A549 treated with CpdA at 1 μM for 4 hours (cell line): ENCODE measurements at places on chromosomes 6 and 20. TPM values are rescaled to one million over a fixed set of nuclear protein-coding genes. Genes with fewer than 3 reads are reported as not detected.

SNX3 gene
- 71.3 to 115 TPM (median 112 TPM) in 5 replicates for total RNA-seq

HFE gene
- total RNA-seq, result 8.7 to 13.8 TPM (median 13.5 TPM) in 5 replicates

HCK gene
- total RNA-seq, result 0.06 to 0.14 TPM (median 0.10 TPM) in 4 of 5 replicates, not detected in the other

IRF4 gene
- total RNA-seq, result 0.08 to 0.30 TPM (median 0.14 TPM) in 5 replicates

TMEM242 gene
- 6.4 to 7.7 TPM (median 6.7 TPM) in 5 replicates for total RNA-seq

STMND1 gene
- not detected in 5 replicates for total RNA-seq

PDE7B gene
- total RNA-seq, result 1.2 to 2.2 TPM (median 1.6 TPM) in 5 replicates

GABRR2 gene
- total RNA-seq, result 0.09 to 0.20 TPM in 2 of 5 replicates, not detected in the others

SPATS1 gene
- total RNA-seq, result not detected in 5 replicates

NKAPL gene
- not detected in 5 replicates for total RNA-seq

SLC4A11 gene
- total RNA-seq, result 4.0 to 5.8 TPM (median 5.3 TPM) in 5 replicates

RAB32 gene
- 35.3 to 47.8 TPM (median 44.8 TPM) in 5 replicates for total RNA-seq

APCDD1L gene
- 0.06 to 0.09 TPM (median 0.07 TPM) in 5 replicates for total RNA-seq

NINL gene
- 13.0 to 17.6 TPM (median 13.6 TPM) in 5 replicates for total RNA-seq

SOX4 gene
- total RNA-seq, result 12.8 to 16.3 TPM (median 14.5 TPM) in 5 replicates

CTCFL gene
- total RNA-seq, result 0.12 TPM in 1 of 5 replicates, not detected in the others

RGS17 gene
- 5.8 to 7.0 TPM (median 6.4 TPM) in 5 replicates for total RNA-seq

ENPP1 gene
- 1.0 to 2.2 TPM (median 1.6 TPM) in 5 replicates for total RNA-seq

PPP1R14C gene
- 0.67 to 0.83 TPM (median 0.79 TPM) in 5 replicates for total RNA-seq

IMPG1 gene
- total RNA-seq, result not detected in 5 replicates

PGC gene
- total RNA-seq, result not detected in 5 replicates

COL12A1 gene
- 4.6 to 7.0 TPM (median 5.2 TPM) in 5 replicates for total RNA-seq

BANF2 gene
- total RNA-seq, result not detected in 5 replicates

MCHR2 gene
- not detected in 5 replicates for total RNA-seq

ZSWIM3 gene
- 1.5 to 1.8 TPM (median 1.7 TPM) in 5 replicates for total RNA-seq

GLO1 gene
- total RNA-seq, result 89.6 to 95.3 TPM (median 93.0 TPM) in 5 replicates

PLEKHG1 gene
- total RNA-seq, result 0.28 to 0.50 TPM (median 0.40 TPM) in 5 replicates

TNXB gene
- 0.42 to 0.92 TPM (median 0.67 TPM) in 5 replicates for total RNA-seq

SDCBP2 gene
- 0.71 to 1.1 TPM (median 0.99 TPM) in 5 replicates for total RNA-seq

GNMT gene
- 0.09 to 0.20 TPM in 2 of 5 replicates, not detected in the others for total RNA-seq

NUP43 gene
- 13.6 to 16.9 TPM (median 15.4 TPM) in 5 replicates for total RNA-seq

METTL24 gene
- not detected in 5 replicates for total RNA-seq

KIFC1 gene
- 40.9 to 46.6 TPM (median 43.1 TPM) in 5 replicates for total RNA-seq

GINS1 gene
- 29.4 to 34.9 TPM (median 31.5 TPM) in 5 replicates for total RNA-seq

DBNDD2 gene
- total RNA-seq, result 22.0 to 28.5 TPM (median 25.7 TPM) in 5 replicates

PHACTR1 gene
- 0.08 TPM in 1 of 5 replicates, not detected in the others for total RNA-seq

CCM2L gene
- 0.42 to 0.92 TPM (median 0.50 TPM) in 5 replicates for total RNA-seq

CCN5 gene
- 23.9 to 36.6 TPM (median 26.9 TPM) in 5 replicates for total RNA-seq

BMP5 gene
- total RNA-seq, result 0.02 to 0.07 TPM (median 0.05 TPM) in 3 of 5 replicates, not detected in the others

RSPO4 gene
- not detected in 5 replicates for total RNA-seq

SLC16A10 gene
- 0.18 to 0.52 TPM (median 0.33 TPM) in 5 replicates for total RNA-seq

RUNX2 gene
- total RNA-seq, result 0.81 to 1.2 TPM (median 1.0 TPM) in 5 replicates

WFDC6 gene
- total RNA-seq, result not detected in 5 replicates

ENTPD6 gene
- 85.1 to 107 TPM (median 101 TPM) in 5 replicates for total RNA-seq

TTBK1 gene
- total RNA-seq, result 0.03 to 0.08 TPM (median 0.06 TPM) in 4 of 5 replicates, not detected in the other

HLA-DRB1 gene
- not detected in 5 replicates for total RNA-seq

TMEM244 gene
- not detected in 5 replicates for total RNA-seq

SPDEF gene
- total RNA-seq, result 1.7 to 3.0 TPM (median 2.6 TPM) in 5 replicates

SMOC2 gene
- not detected in 5 replicates for total RNA-seq

SLC22A2 gene
- 0.02 to 0.09 TPM in 2 of 5 replicates, not detected in the others for total RNA-seq

RBM12 gene
- 72.0 to 88.0 TPM (median 78.0 TPM) in 5 replicates for total RNA-seq

HNF4A gene
- 11.4 to 15.6 TPM (median 12.9 TPM) in 5 replicates for total RNA-seq

ADGB gene
- total RNA-seq, result not detected in 5 replicates

KIAA1586 gene
- total RNA-seq, result 3.9 to 5.1 TPM (median 4.7 TPM) in 5 replicates

MATN4 gene
- total RNA-seq, result 0.08 to 0.14 TPM (median 0.10 TPM) in 3 of 5 replicates, not detected in the others

ZNF512B gene
- 9.7 to 13.9 TPM (median 10.9 TPM) in 5 replicates for total RNA-seq

KCNB1 gene
- 0.14 to 0.44 TPM (median 0.24 TPM) in 5 replicates for total RNA-seq

SLPI gene
- total RNA-seq, result 8.8 to 14.6 TPM (median 11.2 TPM) in 5 replicates

LTA gene
- 0.08 to 0.13 TPM (median 0.10 TPM) in 3 of 5 replicates, not detected in the others for total RNA-seq
